NCI-H446 treated with DMSO at 0.1 percent for 48 hours (cell line): ENCODE measurements at places on chromosomes 7 and 10.

DNA sequence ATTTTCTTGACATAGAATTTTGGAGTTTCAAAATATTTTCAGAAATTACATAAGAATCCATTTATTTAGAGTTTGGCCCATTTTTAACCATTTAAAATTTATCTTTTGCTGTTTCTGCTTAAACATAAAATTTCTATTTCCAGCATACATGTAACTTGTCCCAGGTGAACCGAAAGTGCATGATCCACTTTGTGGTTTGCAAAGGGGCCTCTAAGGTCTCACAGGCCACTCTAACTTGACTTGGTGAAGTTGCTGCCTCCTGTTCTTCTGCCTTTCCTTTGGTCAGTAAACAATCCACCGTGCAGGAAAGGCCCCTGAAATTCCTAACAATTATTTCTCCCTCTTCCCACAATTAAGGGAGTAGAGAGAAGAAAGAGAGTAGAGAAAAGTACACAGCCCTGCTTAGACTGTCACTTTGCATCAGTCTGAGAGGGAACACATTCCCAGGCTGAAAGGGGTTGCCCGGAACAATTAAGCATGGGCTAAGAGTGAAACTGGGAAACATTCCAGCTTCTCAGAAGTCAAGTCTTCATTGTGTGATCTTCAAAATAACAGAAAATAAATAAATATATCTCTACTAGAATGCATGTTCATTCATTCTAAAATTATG is 79.5 kb upstream of the SEMA3A start:
- DNase-seq: peak; percentile 34

DNA sequence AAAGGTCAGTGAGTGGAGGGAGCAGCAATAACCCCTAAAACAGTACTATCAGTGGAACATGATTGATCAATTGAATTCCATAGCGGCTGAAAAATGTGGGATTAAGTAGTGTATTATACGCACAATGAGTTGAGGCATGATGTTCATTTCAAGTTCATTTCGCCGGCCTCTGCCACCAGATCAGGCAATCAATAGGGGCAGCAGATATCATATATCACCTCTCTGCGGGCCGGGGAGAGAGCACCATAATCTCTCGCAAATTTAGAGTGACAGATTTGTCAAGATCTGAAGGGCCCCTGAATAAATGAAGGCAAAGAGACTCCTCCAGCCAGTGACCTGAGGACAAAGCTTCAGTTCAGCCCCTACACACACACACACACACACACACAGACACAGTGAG is 58.5 kb downstream of the PAX2 start:
- DNase-seq: no peak

DNA sequence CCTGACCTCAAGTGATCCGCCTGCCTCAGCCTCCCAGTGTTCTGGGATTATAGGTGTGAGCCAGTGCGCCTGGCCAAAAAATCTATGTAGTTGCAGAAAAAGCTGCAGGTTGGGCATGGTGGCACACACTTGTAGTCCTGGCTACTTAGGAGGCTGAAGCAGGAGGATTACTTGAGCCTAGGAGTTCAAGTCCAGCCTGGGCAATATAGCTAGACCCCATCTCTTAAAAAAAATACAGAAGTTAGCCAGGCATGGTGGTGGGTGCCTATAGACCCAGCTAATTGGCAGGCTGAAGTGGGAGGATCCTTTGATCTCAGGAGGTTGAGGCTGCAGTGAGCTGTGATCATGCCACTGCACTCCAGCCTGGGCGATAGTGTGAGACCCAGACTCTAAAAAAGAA is 24.8 kb upstream of the CAMK1D start:
- DNase-seq: no peak

DNA sequence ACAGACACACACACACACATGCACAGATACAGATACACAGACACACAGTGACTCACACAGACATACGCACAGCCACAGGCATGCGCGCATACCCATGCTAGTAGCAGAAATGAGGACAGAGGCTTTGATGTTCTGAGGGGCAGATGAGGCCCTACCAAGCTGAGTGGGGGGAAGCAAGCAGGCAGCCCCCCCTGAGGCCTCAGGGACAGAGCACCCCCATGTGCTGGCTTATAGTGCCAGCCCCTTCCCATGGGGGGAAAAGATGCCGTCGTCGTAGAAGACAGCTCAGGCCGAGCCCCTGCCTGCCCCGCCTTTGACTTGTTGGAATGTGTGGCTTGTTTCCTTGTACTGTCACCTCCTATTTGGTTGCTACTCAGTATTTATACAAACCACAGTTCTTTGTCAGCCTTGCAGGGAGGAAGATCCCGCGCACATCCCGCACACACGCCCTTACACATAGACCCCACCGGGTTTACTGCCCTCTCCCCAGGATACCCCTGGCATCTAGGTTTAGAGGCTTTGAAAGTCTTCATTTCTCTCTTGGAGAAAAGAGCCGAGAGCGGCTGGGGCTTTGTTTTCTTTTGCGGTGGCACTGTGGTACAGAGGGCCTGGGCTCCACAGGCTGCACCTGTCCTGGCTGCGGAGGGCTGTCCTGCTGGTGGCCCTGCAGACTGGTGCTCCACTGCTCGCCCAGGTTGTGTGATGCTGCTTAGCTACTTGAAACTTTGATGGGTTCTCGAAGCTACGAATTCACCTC is 112.5 kb downstream of the DOCK1 start:
- DNase-seq: no peak

DNA sequence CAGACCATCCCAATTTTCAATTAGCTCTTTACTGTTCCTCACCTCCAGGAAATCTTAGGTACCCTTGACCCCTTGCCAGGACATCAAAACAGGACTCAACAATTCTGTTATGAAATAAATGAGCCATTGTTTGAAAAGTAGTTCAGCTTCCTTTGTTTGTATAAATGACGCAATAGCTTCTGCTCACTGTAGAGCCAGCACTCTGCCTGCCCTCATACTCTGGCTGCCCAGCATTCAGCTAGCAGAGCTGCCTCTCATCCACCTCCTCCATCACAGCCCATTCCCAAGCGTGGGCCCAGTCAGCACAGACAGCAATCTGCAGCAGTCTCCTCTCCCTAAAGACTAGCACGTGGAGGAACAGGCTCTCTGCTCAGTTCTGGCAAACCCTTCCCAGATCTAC is 478.6 kb downstream of the GRID1 start:
- DNase-seq: no peak

GRCh38 chr7:121931149-121931902 is 58.4 kb downstream of the PTPRZ1 start:
- DNase-seq: no peak

DNA sequence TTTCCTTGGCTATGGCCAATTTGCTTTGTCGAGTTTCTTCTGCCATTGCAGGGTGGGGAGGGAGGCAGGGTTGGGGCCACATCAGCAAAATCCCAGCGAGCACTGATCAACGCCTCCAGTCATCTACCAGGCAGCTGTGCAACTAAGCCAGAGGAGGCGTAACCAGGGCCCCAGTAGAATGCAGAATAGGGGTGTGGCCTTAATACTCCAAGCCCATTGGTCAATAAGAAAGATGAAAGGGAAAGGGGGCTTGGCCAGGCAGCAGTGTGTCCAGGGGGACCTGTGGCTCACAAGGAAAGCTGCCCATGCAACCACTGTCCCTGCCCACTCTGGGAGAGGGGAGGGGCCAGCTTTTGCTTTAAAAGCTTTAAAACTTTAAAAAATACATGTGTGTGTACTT is 21.5 kb upstream of the GGCT start:
- DNase-seq: no peak

GRCh38 chr7:140212100-140212881 is 35.5 kb upstream of the KDM7A start:
- DNase-seq: no peak

DNA sequence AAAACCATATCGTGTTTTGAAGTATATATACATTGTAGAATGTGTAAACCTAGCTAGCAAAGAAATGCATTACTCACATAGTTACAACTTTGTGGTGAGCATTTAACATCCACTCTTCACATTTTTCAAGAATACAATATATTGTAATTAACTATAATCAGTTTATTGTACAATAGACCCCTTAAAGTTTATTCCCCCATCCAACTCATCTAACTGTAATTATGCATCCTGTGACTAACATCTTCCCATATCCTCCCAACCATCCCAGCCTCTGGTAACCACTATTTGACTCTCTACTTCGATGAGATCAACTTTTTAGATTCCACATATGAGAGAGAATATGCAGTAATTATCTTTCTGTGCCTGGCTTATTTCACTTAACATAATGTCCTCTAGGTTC is 526.4 kb downstream of the KIF20B start:
- no peak for DNase-seq

GRCh38 chr10:15306735-15307280 is 64.3 kb downstream of the FAM171A1 start:
- DNase-seq: no peak

GRCh38 chr10:100183481-100183880 is 2.3 kb downstream of the ERLIN1 start:
- DNase-seq: no peak

DNA sequence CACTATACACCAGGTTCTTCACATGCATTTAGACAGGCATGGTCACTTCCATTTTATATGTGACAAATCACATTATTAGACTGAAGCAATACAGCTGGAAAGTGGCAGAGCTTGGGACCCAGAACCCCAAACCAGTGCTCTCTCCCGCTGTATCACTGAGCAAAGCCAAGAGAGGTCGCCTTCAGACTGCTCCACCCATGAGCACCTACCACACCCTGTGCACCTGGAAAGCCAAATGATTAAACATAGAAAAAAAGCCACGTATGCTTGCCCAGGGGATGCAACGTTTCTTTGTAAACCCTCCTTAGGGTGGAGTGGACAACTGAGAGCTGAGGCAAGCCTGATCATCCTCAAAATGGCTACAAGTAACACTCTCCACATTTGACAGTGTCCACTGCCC is 72.5 kb downstream of the CCDC6 start:
- no peak for DNase-seq

GRCh38 chr10:119342335-119342734 is 135.0 kb downstream of the GRK5 start:
- no peak for DNase-seq

DNA sequence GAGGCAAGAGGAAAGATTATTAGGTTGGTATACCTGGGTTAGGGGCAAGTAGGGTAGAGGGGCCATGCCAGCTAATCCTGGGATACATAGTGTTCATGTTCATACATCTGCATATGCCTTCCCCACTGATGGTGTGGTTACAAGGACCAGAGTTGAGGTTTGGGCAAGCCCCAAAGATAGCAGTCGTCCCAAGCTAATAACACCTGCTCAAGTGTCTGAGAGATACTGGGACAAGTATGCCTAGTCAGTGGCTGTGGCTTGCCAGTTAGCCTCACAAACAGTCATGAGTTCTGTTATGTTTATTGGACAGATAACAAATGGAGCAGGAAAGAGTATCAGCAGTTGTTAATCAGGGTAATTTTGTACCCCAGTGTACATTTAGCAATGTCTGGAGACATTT is 139.6 kb downstream of the ADAM22 start:
- DNase-seq: no peak

- DNase-seq: no peak
Measured at GRCh38 chr7:46452561-46453135, 531.6 kb upstream of the IGFBP3 start.

- DNase-seq: no peak
Measured at GRCh38 chr7:90409667-90410066, 6.4 kb downstream of the CLDN12 start.

GRCh38 chr10:110644598-110645462 is 694 bp downstream of the RBM20 start:
- no peak for DNase-seq

DNA sequence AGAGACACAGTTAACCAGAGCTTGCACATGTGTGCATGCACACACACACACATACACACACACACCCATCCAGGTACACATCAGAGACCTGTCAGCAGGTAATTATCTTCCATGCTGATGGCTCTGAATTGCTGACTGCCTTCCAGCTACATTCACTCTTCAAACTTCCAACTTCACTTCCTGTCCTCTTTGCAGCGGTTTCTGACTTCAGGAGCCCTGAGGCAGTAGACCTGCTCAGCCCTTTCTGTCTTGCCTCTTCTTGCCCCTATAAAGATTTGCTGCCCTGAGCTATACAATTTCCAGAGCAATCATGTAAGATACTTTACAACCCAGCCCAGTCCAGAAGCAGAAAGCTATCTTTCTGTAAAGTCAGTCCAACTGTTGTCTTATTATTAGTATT is 310.2 kb downstream of the FGFR2 start:
- no peak for DNase-seq

DNA sequence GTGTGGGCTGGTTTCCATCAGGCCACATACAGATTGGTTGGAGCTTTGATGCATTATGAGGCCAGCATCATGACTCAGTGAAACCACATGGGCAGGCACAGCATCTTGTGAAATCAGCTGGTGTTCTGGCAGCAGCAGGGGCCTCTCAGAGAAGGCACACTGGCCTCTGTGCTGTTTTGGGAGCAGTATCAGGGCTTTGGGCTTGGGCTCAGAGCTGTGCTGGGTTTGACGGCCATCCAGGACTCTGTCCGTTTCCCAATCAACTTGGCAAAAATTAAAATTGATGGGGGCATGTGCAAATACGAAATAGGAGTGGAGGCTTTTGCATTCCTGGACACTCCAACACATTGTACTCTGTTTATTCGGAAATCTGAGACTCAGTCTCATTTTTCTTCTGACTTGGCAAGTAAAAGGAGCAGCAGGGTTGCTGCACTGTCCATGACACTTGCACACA is 190.9 kb downstream of the BMPER start:
- DNase-seq: no peak

- no peak for DNase-seq
Measured at GRCh38 chr10:31522820-31523219, 203.8 kb downstream of the ZEB1 start.

DNA sequence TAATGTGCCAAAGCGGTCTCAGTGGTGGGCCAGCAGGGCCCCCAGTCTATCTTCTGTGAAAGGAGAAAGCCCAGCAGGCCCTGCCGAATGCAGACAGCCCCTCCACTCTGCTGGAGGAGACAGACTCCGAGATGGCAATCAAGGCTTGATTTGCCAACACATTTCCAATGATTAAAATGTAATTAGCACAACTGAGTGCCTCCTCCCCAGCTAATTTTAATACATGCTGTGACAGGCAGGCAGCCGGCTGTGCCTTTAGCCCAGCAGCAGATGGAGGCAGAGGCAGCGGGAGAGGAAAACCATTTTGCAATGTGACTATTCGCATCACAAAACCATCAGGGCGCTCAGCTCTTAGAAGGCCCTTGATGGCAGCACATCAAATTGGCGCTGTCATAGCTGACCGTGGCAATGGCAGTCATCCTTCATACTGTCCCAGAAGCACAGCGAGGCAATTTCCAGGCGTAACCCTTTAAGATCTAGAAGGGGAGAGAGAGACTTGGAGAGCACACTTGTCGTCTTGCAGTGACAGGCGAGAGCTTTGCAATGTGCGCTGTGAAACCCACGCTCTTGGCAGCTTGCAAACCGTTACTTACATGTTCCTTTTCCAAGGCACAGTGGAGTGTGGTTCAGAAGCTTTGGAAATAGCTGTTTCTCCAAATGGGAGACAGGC is 714.8 kb upstream of the GALNT17 start:
- DNase-seq: peak; percentile 72

- no peak for DNase-seq
Measured at GRCh38 chr7:157570531-157571200, 233.9 kb downstream of the DNAJB6 start.

- no peak for DNase-seq
Measured at GRCh38 chr10:60573336-60573735, 183.7 kb upstream of the ANK3 start.
